ENCODE measurements at places on chromosomes 2 and 18. TPM values are rescaled to one million over a fixed set of nuclear protein-coding genes. Genes with fewer than 3 reads are reported as not detected.

Gene CDK5R2
- total RNA-seq, result not detected

Gene PPP1R7
- 57.7 TPM for total RNA-seq

Gene CCNYL1
- 20.5 TPM for total RNA-seq

Gene CCDC74B
- 5.6 TPM for total RNA-seq

Gene ITSN2
- total RNA-seq, result 15.1 TPM

Gene MOGAT1
- not detected for total RNA-seq

- no peak for DNase-seq
These were observed 38.9 kb downstream of the KDM3A start for GRCh38 chr2:86480105-86480504.

DNA sequence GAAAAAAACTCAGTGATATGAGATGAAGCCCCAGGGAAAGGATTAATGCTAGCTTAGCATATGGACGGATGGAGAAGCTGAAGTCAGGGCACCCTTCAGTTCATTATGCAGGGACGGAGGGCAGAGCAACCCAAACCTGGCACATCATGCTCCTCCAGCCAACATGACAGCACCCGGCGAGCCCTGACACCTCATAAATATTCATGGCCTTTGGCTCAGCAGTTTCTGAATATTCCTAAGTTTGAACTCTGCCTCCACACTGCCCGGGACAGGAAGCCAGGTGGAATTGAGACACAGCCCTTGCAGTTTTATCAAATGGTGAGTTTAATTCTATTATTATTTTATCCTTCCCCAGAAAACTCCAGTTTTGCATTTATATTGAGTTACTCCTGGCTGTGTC is 87.3 kb upstream of the SH3BP4 start:
- DNase-seq, result no peak

GRCh38 chr18:52045946-52046675 is 293.9 kb upstream of the DCC start:
- peak; percentile 22 for DNase-seq

DNA sequence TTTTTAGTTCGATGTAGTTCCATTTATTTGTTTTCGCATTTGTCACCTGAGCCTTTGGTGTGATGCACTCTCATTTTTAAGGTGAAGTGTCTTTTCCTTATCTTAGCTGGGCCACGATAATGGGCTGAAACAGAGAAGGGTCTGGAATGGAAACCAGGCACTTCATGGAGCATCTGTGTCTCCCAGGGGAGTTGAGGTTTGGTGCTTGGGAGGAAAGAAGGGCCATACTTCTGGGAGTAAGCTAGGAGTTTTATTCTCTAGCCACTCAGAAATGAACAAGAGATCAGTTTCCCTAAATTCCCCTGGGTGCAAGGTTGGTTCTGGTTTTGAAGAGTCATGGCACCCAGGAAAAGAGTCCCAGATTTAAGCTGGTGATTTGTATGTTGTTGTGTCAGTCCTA is 179.4 kb upstream of the CXCR4 start:
- DNase-seq, result no peak

DNA sequence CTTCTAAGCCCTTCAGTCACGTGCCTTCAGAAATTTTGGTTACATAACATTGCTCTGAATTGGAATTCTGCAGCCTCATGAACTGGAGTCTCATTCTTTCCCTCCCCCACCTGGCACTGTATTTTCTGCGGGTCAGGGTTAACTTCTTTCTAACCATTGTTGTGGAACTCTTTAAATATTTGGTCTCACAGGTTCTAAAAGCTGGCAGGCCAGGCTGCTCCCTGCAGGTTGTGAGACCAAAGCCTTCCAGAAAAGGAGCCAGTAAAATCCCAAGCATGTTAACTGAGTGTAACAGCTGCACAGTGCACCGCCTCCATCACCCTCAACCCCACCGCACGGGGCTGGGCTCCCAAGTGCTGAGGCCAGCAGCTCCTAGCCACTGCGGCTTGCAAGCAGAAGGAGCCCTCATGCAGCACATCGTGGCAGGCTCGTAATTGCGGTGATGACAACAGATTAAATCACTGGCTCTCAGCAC is 174.1 kb upstream of the ALPP start:
- DNase-seq, result peak; percentile 59

DNA sequence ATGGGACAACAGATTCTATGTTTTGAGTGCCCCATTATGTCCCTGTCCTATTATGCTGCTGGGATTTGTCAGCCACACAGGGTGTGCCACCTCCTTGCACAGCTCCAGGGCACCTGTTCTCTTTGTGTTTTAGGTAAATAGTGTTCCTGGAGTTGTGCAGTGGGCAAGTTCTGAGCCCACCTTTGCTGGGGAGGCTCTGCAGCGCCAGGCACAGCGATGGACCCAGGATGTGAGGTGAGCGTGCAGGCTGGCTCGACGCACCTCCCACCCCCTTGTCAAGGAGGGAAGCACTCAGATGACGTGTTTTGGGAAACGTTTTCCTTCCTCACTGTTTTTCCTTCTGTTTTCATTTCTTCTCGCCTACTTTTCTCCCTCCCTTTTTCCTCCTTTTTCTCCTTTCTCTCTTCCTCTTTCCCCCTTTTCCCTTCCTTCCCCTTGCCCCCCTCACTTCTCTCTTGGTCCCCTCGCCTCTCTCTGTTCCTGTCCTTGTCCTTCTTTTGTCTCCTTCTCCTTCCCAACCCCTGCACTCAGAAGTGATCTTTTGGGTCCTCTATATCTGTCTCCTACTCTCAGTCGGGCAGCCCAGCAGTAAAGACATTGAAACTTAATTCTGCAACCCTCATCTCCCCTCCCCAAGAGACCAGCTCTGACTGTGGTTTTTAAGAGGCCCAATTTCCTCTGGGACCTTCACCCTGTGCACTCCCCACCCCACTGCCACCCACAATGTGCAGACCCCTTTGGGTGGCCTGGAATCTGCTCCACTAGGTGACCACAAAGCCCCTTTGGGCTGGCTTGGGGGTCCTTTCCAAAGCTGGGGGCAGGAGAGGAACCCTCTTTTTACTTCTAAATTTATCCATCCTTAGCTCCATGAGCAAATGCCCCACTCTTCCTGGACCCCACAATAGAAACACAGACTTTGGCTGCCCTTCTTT is 104.0 kb downstream of the MCFD2 start:
- no peak for DNase-seq

DNA sequence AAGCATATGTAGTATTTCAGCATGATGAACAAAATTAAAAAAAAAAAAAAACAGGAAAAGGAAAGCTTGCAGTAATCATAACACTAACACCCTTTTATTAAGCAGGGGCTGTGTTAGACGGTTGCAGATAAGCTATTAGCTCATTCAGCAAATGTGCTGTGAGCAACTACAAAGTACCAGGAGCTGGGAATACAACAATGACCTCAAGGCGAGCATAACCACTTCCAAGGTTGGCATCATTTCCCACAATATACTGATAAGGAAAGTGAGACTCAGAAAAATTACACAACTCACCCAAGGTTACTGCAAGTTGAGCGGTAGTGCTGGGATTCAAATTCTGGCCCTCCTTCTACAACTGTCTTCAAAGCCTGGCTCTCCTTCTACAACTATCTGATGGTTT is 38.2 kb upstream of the ACTR3 start:
- no peak for DNase-seq

- DNase-seq, result no peak
These were observed 37.8 kb upstream of the FZD5 start for GRCh38 chr2:207807516-207807915.

DNA sequence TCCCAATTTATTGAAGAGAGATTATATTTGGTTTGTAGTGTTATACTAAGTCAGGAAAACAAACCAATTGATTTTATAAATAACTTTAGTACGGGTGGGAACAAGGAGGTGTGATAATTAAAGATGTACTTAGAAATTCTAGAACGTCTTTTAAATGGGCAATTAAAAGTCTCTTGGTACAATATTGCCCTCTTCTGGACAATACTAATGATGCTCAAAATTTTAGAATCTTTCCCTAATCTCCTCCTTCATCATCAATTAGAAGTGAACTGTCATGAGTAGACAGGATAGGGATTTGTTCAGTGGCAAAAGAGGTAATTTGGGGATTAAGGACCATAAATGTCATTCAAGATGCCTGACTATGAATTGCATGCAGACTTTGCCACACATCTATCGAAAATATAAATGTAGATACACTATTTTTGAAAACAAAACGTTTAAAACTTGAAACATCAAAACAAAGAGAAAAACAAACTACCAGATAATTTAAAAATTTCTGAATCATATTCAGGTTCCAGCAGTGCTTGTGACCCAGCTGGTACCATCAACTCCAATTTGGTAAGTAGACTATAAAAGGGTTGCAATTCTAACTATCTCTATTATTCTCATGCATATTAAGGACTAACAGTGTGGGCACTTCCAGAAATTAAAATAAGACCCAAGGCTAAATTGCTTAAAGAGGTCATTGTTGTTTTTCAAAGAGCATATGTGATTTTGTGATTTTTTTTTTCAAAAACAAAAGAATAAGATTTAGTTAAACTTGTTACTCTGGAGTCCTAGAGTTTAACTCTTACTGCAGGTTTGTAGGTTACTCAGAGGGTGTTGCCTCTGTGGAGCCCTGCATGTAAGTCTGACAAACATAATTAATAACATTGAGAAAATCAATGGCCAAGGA is 123.5 kb downstream of the LAMA3 start:
- DNase-seq, result no peak

GRCh38 chr2:31327505-31327904 is 87.0 kb downstream of the XDH start:
- DNase-seq, result no peak

GRCh38 chr2:45649462-45649857 is 2.0 kb upstream of the PRKCE start:
- DNase-seq, result no peak

DNA sequence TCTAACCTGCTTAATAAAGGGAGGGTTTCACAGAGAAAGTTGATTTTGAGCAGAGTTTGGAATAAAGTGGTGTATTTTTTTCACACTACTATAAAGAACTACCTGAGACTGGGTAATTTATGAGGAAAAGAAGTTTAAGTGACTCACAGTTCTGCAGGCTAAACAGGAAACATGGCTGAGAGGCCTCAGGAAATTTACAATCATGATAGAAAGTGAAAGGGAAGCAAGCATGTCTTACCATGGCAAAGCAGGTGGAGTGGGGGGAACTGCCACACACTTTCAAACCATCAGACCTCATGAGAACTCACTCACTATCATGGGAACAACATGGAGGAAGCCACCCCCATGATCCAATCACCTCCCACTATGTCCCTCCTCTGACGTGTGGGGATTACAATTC is 546.7 kb downstream of the EPHA4 start:
- DNase-seq, result no peak

DNA sequence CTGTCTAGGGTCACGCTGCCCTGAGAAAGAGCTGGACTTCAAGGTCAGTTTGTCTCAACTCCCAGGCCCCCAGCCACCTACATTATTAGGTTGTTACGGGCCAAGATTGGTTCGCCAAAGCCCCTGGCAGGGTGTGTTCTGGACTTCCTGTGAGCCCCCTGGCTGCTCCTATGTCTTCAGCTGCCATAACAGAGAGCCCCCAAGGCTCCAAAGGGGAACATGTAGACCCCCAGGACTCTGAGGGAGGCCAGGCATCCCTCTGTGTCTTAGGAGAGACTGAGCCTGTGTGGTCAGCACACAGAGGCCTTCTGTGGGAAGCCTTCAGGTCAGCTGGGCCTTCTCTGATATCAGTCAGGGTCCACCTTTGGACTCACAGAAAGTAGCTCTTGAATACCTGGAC is 58.3 kb downstream of the INHBB start:
- DNase-seq, result no peak

DNA sequence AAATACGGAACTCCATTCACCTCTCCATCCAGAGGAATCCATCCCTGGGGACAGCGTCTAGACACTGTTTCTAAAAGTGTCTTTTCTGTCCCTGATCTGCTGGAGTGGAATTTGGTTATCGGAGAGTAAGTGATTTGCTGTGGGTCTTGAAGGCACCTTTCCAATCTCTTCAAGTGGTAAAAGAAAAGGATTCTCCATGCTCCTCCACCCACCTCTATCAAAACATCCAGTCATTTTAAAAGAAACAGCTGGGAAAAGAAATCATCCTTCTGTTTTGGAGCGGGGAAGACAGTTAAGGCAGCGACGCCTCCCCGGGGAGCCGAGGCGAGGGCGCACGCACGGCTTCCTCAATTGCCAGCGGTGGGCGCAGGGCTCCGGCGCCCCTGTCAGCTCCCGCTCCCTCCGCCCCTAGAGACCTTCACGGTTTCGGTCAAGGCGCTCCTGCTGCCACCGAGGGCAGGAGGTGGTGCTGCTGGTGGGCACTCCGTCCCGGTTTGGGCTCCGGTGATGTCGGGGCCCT is 547 bp downstream of the SLC35F5 start:
- DNase-seq, result no peak

DNA sequence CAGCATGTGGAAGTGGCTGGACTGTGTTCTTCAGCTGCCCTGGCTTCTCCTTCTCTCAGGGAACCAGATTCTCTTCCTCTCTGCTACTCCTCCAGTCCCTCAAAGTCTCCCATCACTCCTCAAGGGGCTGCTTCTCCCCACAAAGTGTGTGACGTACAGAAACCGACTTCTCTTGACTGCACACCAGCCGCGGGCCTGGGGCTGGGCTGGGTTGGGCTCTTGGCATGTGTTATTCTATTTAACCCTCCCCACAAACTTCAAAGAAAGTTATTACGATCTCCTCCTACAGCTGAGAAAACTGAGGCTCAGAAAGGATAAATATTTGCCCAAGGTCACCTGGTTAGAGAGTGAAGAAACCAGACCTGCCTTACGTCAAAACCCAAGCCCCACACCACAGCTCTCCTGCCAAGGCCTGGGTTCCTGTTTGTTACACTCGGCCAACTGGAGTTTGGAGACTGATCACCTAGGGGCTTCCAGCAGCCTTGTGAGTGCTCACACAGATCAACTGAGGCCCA is 269.0 kb downstream of the TFCP2L1 start:
- DNase-seq, result no peak

DNA sequence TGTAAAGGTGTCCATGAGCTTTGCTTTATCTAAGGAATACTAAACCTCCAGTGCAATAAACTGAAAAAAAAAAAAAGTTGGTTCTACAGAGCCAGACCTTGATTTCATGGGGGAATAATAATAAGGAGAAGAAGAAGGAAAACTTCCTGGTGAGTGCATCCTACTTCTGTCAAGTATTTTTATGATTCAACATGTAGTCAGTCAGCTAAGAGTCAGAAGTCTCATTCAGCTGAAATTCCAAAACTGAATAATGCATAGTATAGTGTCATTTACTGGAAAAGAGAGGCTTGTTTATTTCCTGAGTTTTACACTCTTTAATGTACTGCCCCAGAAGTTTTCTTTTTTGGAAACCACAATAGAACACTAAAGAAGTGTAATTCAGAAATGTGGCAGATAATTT is 77.8 kb upstream of the TACR1 start:
- peak; percentile 15 for DNase-seq

- DNase-seq, result peak; percentile 73
These were observed 13.9 kb downstream of the NOSTRIN start for GRCh38 chr2:168816369-168816768.

DNA sequence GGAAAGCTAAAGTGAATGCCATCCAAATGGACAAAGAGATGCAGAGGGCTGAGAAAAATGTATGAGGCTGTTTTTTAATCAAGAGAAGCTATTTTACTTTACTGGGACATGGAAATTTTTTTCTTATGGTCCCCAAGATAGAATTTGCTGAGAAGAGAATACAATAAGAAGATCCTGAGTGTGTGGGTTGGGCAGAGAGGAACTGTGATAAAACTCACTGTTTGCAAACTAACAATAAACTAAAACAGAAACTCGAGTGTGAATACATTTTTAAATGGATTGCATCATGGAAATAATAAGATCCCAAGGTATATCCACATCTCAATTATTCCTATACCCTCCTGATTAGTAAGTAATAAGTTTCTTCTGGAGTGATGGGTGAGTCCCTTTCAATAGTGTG is 4.4 kb downstream of the NEB start:
- no peak for DNase-seq

- no peak for DNase-seq
These were observed 4.3 kb downstream of the POLR2D start for GRCh38 chr2:127853671-127854070.

GRCh38 chr2:140442319-140442718 is 1662.1 kb upstream of the NXPH2 start:
- no peak for DNase-seq
